Ureter (tissue), 1 donor: ENCODE measurements at places on chromosomes 5 and 9.

DNA sequence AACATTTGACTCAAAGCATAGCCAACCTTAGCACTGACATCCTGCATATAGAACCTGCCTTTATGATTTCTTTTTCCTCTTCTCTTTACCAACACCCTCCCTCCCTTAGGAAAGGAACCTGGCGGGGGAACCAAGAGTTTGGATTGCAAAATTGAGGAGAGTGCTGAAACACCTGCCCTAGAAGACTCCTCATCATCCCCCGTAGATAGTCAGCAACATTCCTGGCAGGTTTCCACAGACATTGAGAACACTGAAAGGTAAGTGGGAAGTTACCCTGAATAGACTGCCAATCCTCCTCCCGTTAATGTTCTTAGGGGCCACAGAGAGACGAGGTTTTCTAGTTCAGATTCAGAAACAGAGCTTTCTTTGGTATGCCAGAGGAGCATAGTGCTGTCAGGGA lies 88.8 kb downstream of the RGS7BP start:
- no peak for DNase-seq

GRCh38 chr9:92641092-92641809 lies 28.7 kb downstream of the IPPK start:
- peak; percentile 33 for DNase-seq

GRCh38 chr5:125609011-125609410 lies 814.2 kb upstream of the GRAMD2B start:
- DNase-seq: no peak

DNA sequence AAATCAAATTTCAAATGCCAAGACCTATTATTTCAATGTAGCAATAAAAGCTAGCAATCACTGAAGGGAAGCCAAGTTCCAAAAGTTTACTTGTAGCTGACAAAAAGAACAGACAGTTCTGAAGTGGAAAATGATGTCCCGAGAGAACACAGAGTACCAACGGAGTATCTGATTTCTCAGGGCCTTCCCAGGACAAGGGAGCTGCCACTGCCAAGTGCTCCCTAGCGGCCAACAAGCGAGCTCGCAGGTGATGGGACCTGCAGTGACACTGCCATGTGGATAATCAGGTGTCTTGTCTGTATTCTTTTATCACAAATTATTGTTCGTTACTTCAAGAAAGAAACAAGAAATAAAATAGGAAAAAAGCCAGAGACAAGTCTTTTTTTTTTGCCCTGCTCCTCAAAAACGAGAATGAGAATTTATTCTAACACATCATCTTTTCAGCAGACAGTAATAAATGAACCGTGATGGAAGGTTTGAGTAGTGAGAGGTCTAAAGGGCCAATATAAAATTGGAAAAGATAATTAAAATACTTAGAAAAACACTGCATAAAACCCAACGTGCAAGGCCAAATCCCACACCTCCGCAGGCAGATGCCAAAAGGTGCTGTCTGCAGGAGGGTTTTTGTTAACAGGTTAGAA lies 159.4 kb downstream of the MYO10 start:
- no peak for DNase-seq

DNA sequence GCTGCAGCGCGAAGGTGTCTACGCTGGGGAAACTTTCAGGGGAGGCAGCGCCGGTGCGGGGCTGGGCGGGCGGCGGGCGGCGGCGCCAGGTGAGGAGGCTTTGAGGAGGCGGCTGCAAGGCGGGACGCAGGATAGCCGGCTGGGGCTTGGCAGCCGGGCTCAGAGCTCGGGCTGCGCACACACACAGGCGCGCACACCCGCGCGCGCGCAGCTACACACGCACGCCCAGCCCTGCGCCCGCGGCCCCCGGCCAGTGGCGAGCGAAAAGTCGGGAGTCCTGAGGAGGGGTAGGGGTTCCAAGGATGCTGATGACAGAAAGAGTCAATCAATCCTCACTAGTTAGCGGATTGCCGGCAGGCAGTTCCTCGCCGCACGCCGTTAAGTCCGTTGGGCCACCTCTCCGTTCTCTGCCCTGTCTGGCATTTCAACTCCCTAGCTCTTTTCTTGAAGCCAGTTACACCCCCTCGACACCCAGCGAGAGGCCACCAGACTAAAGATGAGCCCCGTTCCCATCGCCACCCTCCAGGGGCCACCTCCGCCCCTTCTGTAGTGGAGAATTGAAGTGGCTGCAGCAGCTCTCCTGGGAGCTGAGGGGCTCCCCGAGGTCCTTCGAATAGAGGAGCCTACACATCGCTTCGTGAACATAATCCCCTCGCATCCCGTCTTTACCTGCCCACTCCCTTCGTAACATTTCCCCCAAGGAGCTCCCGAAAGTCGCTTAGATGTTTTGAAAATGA lies 1640.3 kb upstream of the C9orf72 start:
- DNase-seq: no peak

DNA sequence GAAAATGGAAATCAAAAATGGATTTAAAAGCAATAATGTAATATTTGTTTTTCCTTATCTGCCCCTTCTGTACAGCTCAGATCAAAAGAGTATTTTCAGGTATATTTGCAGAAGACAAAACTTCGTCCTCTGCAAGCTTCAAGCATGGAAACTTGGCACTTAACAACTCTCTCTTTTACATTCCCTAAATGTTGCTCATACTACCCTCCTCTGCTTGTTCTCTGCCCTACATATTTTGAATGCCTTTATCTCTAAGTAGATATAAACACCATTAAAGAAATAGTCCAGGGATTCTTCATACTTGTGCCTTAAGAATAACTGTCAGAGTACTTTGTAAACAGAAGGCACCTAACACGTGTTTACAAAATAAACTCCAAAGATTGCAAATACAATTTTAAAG lies 19.2 kb upstream of the SMC2 start:
- no peak for DNase-seq

GRCh38 chr5:10524376-10525123 lies 39.3 kb upstream of the ANKRD33B start:
- no peak for DNase-seq

GRCh38 chr5:141868541-141868940 lies 9.7 kb downstream of the PCDH1 start:
- DNase-seq: no peak

DNA sequence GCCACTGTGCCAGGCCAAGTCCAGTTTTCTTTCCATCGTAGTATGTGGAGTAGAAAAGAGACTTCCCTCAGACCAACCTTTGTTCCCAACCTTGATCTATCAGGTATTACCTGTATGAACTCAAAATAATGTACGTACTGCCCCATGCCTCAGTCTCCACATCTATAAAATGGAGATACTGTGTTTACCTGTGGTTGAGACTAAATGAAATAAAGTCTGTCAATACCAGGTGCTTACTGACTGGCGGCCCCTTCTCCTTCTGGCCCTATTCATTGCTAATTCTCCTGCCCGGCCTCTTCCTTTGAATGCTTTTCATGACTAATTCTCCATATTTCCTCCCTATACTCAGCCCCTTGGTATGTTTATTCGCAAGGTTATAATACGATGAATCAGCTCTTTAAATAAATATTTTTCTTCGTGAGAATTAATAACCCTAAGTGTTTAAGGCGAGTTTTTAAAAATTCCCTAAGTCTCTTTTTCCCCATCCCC lies 89.6 kb upstream of the BASP1 start:
- no peak for DNase-seq

- DNase-seq: no peak
Observed at GRCh38 chr5:15009420-15009819, 137.8 kb upstream of the ANKH start.

DNA sequence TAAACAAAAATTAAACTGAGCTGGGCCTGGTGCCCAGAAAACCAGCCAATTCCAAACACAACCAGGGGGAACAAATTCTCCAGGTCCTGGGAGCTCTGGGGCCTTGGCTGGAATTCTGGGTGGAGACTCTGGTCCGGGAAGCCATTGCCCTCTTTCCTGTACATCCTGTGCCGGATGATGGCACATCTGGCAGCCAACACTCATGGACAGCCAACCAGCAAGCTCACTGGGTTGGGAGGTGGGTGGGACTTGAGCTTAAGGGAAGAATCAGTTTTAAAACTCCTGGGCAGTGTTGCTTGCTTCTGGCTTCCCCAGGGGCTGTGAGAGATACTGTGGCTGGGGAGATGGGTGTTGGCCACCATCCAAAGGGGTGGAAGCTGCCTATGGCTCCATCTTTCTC lies 56.1 kb downstream of the PCDH1 start:
- DNase-seq: peak; percentile 56

GRCh38 chr9:114827641-114828302 lies 21.9 kb upstream of the TNFSF15 start:
- DNase-seq: no peak

- DNase-seq: no peak
Observed at GRCh38 chr9:111928359-111928720, 31.7 kb downstream of the UGCG start.

GRCh38 chr9:129665389-129665775 lies at the start of gene PRRX2:
TSS of gene PRRX2 (plus strand) at chr9:129665647. CDS start at chr9:129665868, 221 bp downstream.
- DNase-seq: peak; percentile 59

- DNase-seq: peak; percentile 62
Observed at GRCh38 chr9:109264877-109265587, 55.8 kb downstream of the EPB41L4B start.

GRCh38 chr5:25387953-25388352 lies 743.2 kb upstream of the CDH10 start:
- no peak for DNase-seq

GRCh38 chr5:67268231-67269021 lies 71.8 kb upstream of the CD180 start:
- DNase-seq: peak; percentile 84
